MG63 (cell line): ENCODE measurements at places on chromosomes 11 and 22. TPM values are rescaled to one million over a fixed set of nuclear protein-coding genes. Genes with fewer than 3 reads are reported as not detected.

The EHF gene
- total RNA-seq: 1.2 and 6.0 TPM in 2 replicates

The EFCAB6 gene
- total RNA-seq: 0.37 and 2.9 TPM in 2 replicates

The TIMP3 gene
- total RNA-seq: 63.3 and 67.5 TPM in 2 replicates

The MPZL2 gene
- total RNA-seq: not detected in 2 replicates

The WNT11 gene
- total RNA-seq: not detected in 2 replicates

The BTG4 gene
- not detected in 2 replicates for total RNA-seq

The RHOD gene
- total RNA-seq: 27.9 and 85.6 TPM in 2 replicates

The OR51B4 gene
- total RNA-seq: not detected in 2 replicates

The ACR gene
- not detected in 2 replicates for total RNA-seq

The ASPHD2 gene
- total RNA-seq: 1.8 and 3.4 TPM in 2 replicates

The RFPL3 gene
- total RNA-seq: not detected in 2 replicates

The MIOX gene
- 0.35 TPM in 1 of 2 replicates, not detected in the other for total RNA-seq

The KDELR3 gene
- 39.0 and 39.8 TPM in 2 replicates for total RNA-seq

The MAFF gene
- 15.8 and 22.0 TPM in 2 replicates for total RNA-seq

The MYBPC3 gene
- total RNA-seq: not detected in 2 replicates

The NPTXR gene
- total RNA-seq: 0.76 and 1.8 TPM in 2 replicates

The FAM111B gene
- total RNA-seq: 13.3 and 22.9 TPM in 2 replicates

DNA sequence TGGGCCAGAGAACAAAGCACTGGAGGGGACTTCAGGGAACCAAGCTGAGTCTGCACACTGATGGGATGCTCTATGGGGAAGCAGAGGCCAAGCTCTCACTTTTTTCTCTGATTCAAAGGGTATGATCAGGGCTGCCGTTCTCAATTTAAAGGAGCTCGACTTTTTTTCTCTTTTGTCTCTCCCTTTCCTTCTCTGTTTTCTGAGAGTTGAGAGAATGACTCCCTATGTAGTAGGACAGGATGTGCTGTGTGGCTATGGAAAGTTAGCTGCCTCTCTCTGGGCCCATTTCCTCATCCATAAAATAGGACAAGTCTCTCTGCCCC is 7.9 kb downstream of the ADORA2A start:
- DNase-seq: no peak

DNA sequence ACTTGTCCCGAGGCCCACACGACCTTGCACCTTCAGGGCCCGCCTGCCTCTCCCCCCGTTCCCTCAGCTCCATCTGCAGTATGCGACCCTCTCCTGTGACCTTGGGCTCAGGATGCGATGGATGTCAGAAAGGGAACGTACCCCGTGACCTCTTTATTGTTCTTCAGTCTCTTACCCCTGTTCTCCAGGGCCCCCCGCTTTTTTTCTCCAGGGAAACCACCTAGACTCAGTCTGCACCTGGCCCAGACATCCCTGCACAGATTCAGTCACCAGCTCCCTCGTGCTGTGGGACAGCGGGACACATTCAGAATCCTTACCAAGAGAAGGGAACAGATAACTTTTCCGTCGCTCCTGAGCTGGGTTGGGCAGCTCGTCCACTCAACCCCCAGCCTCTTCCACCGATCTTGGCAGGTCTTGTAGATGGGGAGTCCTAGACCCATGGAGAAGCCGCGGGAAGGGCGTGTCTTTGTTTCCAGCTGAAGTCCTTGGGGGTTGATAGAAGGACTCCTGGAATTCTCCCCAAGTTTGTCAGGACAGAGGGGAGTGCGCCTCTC is 1.4 kb upstream of the PHOX2A start:
- no peak for DNase-seq

GRCh38 chr22:42301077-42301741 is 30.8 kb upstream of the TCF20 start:
- no peak for DNase-seq

- no peak for DNase-seq
Observed at GRCh38 chr22:49301398-49302149, 526.1 kb downstream of the BRD1 start.

- no peak for DNase-seq
Observed at GRCh38 chr11:69546735-69547370, 65.4 kb downstream of the LINC01488 start.

DNA sequence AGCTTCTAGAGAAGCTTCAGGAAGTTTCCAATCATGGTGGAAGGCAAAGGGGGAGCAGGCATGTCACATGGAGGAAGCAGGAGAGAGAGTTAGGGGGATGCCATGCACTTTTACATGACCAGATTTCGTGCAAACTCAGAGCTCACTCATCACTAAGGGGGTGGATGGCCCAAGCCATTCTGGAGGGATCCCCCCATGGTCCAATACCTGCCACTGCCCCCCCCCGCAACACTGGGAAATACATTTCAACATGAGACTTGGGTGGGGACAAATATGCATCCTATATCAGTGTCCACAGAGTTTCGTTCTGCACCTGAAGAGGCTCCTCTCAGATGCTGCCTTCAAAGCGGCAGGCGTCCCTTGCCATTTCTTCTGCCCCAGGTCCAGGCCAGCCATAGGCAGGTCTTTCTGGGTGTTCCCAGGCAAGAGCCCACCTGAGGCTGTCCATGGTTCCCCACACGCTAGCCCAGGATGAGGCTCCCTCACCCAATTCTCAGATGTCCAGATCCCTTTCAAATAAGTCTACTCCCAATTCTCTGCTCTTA is 1344.3 kb downstream of the TBC1D22A start:
- DNase-seq: no peak

DNA sequence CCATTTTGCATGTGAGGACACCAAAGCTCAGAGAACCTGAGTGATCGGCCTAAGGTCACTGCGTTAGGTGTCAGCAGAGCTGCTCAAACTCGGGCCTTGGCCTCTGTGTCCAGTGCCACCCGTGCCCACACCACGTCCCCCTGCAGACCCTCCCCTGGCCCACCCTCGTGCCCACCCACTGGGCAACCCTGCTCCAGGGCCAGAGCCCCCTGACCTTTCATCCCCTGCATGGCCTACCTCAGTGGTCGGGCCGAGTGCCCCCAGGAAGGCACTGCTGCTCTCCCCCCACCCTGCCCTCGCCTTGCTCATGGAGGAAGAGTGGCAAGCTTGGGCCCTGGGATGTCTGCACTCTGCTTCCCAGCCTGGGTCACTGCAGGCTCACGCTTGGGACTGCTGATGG is 17.7 kb downstream of the B3GAT1 start:
- no peak for DNase-seq

DNA sequence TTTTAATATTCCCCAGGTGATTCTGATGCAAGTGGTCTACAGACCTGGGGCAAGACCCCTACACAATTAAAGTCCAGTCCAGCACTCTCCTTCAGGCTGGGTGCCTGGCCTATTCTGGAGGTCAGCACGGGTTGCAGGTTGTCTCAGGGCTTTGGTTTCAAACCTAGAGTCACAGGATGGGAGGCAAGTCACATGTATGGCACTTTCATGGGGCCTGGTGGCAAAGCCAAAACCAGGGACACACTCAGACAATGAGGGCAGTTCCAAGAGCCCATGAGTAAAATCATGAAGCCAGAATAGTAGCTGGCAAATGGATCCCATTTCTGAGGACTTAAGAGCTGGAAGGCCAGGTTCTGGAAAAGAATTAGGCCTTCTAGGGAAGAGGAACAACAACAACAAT is 96.6 kb downstream of the KCNC1 start:
- DNase-seq: no peak

GRCh38 chr22:44985906-44986527 is 23.8 kb downstream of the PHF21B start:
- DNase-seq: no peak

DNA sequence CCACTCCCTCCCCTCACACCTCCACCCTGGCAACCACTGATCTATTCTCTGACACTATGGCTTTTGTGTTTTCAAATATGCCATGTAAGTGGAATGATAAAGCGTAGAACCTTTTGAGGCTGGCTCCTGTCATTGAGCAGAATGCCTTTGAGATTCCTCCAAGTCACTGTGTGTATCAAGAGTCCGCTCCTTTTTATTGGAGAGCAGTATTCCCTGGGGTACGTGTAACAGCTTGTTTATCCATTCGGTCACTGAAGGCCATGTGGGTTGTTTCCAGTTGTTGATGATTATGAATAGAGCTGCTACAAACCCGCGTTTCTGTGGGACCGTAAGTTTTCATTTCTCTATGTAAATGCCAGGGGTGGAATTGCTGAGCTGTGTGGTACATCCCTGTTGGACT is 10.3 kb downstream of the TP53I11 start:
- no peak for DNase-seq

DNA sequence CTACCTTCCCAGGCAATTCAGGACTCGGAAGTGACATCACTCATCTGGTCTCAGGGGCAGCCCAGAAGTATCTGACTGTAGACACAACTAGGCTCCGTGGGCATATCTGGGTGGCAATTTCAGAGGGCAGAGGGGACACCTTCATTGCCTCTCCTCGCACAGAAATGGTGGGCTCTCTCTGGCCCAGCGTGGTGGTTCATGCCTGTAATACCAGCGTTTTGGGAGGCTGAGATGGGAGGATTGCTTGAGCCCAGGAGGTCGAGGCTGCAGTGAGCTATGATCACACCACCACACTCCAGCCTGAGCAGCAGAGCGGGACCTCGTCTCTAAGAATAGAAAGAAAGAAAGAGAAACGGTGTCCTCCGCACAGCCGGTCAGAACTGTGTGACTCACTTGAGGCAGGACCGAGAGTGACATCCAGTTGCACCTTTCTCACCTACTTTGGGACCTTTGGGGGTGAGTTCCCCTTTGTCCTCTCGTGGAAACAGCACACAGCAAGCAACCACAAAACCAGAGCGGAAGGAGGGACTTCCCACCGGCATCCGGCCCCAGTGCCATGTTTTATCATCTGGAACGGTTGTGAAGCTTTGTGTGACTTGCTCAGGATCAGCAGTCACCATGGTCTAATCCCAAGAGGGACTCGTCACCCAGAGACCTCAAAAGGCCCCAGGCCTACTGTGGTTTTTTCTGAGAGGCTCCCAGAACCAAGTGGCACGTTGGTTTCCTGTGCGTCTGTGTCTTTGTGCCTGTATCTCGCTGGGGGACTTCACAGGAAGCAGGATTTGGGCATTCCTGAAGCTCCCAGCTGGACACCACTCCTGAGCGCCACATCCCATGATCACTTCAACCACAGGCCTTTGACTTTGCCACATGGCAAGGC is 38.4 kb upstream of the EMID1 start:
- no peak for DNase-seq

- no peak for DNase-seq
Observed at GRCh38 chr11:43694477-43694876, 13.9 kb downstream of the HSD17B12 start.

- DNase-seq: no peak
Observed at GRCh38 chr11:72669527-72669926, 4.7 kb downstream of the PDE2A start.

GRCh38 chr22:23563111-23563510 is 17.0 kb downstream of the IGLL1 start:
- DNase-seq: no peak

DNA sequence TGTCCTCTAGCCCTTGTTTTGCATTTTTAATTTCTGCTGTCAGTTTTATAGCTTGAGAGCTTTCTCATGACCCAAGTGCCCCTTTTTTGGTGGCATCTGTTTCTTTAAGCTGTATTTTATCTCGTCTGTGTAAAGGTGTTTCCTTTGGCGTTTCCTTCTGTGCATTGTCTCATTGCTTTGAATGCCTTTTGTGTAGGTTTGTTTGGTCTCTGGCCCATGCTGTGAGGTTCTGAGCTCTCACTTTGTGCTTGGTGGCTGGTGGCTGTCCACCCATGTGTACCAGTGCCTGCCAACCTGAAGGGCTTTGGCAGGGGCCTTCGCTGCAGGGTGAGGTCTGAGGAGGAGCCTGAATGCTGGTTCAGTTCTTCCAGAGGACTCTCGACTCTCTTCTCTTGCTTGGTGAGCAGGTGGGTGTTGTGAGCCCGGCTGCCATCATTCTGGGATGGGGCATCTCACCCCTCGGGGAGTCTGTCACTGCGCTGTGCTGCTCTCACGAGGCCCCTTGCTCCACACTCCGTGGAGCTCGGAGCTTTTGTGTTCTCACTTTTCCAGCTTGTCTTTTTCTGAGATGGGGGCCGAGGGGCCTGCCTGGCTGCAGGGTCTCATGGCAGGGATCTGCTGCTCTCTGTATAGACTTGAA is 14.9 kb downstream of the AP2A2 start:
- DNase-seq: no peak
